ENCODE measurements at places on chromosomes 5 and 9. TPM values are rescaled to one million over a fixed set of nuclear protein-coding genes. Genes with fewer than 3 reads are reported as not detected.

The SPZ1 gene
- total RNA-seq: not detected

The ESM1 gene
- 0.56 TPM for total RNA-seq

The GEMIN5 gene
- total RNA-seq: 17.8 TPM

The AGTPBP1 gene
- 9.6 TPM for total RNA-seq

The SPINK4 gene
- total RNA-seq: not detected

The CD14 gene
- total RNA-seq: 0.35 TPM

The AJM1 gene
- 2.0 TPM for total RNA-seq

The TUT7 gene
- 23.3 TPM for total RNA-seq

The FGD3 gene
- 1.5 TPM for total RNA-seq

The ATOSB gene
- total RNA-seq: 31.8 TPM

The EFNA5 gene
- total RNA-seq: 8.2 TPM

The NFIB gene
- total RNA-seq: 16.4 TPM

The GARIN3 gene
- not detected for total RNA-seq

The OR13C5 gene
- total RNA-seq: not detected

The PTGDS gene
- not detected for total RNA-seq

The TRIM52 gene
- 1.5 TPM for total RNA-seq

The CXCL14 gene
- 8.5 TPM for total RNA-seq

The PLPPR1 gene
- not detected for total RNA-seq

The SLCO6A1 gene
- 0.14 TPM for total RNA-seq

The LCN10 gene
- not detected for total RNA-seq

The KCTD16 gene
- 0.28 TPM for total RNA-seq

The OR1N2 gene
- total RNA-seq: not detected

The TXNDC8 gene
- not detected for total RNA-seq

The MRPL36 gene
- 77.3 TPM for total RNA-seq

The SHOC1 gene
- total RNA-seq: 0.19 TPM

The GCNT4 gene
- total RNA-seq: 3.1 TPM

The FIBCD1 gene
- total RNA-seq: 0.56 TPM

The PCDHGA6 gene
- 0.63 TPM for total RNA-seq

The FGF10 gene
- total RNA-seq: not detected

The IRX4 gene
- 23.0 TPM for total RNA-seq

The HRCT1 gene
- total RNA-seq: not detected

The MARVELD2 gene
- total RNA-seq: 26.1 TPM

The IFNB1 gene
- not detected for total RNA-seq

The C5orf46 gene
- total RNA-seq: not detected

The LCN2 gene
- 24.7 TPM for total RNA-seq

The TNFSF15 gene
- 0.42 TPM for total RNA-seq

The PCDHGA4 gene
- total RNA-seq: 0.23 TPM

The CMYA5 gene
- 0.09 TPM for total RNA-seq

The ALDOB gene
- not detected for total RNA-seq

The BTNL8 gene
- not detected for total RNA-seq

The NR4A3 gene
- 0.21 TPM for total RNA-seq

The EIF4E1B gene
- not detected for total RNA-seq

The AGXT2 gene
- total RNA-seq: not detected

The SRD5A1 gene
- 32.1 TPM for total RNA-seq

The ADAMTSL1 gene
- total RNA-seq: 0.28 TPM

The INSYN2B gene
- 1.9 TPM for total RNA-seq

The FOXD4L4 gene
- 0.19 TPM for total RNA-seq

The ARL15 gene
- 4.9 TPM for total RNA-seq

The PIP5K1B gene
- total RNA-seq: 0.28 TPM

The TRMO gene
- total RNA-seq: 7.3 TPM

The C6 gene
- total RNA-seq: not detected

The PCDHGA5 gene
- total RNA-seq: 0.07 TPM

The PCDHA3 gene
- total RNA-seq: not detected

The GOLPH3 gene
- total RNA-seq: 42.2 TPM

The GABRA1 gene
- total RNA-seq: not detected

The TMEM232 gene
- 0.19 TPM for total RNA-seq

All from airway epithelial cell (primary cell).